ENCODE measurements at places on chromosomes 13 and 19. TPM values are rescaled to one million over a fixed set of nuclear protein-coding genes. Genes with fewer than 3 reads are reported as not detected.

The CGB5 gene
- total RNA-seq, result not detected

The ZNF577 gene
- 9.7 TPM for total RNA-seq

The ANKRD24 gene
- 0.22 TPM for total RNA-seq

The RFXAP gene
- total RNA-seq, result 4.2 TPM

The MTUS2 gene
- total RNA-seq, result 101 TPM

The IGLON5 gene
- not detected for total RNA-seq

The CCNA1 gene
- not detected for total RNA-seq

DNA sequence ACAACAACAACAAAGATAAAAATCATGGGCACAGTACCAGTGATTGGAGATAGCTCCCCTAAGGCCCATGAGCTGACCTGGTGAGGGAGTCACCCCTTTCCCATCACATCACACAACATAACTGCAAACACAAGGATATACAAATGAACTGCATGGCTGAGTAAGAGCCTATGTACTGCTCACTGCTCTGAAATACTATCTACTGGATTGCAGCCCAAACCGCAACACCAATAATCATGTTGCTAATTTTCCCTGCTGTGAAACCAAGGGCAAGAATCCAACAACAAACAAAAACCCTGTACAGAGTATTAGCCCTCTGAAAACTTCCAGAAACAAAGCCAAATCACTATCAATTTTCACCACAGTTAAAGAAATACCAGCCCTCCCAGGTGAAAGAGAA is 1893.2 kb downstream of the PCDH9 start:
- DNase-seq, result no peak

DNA sequence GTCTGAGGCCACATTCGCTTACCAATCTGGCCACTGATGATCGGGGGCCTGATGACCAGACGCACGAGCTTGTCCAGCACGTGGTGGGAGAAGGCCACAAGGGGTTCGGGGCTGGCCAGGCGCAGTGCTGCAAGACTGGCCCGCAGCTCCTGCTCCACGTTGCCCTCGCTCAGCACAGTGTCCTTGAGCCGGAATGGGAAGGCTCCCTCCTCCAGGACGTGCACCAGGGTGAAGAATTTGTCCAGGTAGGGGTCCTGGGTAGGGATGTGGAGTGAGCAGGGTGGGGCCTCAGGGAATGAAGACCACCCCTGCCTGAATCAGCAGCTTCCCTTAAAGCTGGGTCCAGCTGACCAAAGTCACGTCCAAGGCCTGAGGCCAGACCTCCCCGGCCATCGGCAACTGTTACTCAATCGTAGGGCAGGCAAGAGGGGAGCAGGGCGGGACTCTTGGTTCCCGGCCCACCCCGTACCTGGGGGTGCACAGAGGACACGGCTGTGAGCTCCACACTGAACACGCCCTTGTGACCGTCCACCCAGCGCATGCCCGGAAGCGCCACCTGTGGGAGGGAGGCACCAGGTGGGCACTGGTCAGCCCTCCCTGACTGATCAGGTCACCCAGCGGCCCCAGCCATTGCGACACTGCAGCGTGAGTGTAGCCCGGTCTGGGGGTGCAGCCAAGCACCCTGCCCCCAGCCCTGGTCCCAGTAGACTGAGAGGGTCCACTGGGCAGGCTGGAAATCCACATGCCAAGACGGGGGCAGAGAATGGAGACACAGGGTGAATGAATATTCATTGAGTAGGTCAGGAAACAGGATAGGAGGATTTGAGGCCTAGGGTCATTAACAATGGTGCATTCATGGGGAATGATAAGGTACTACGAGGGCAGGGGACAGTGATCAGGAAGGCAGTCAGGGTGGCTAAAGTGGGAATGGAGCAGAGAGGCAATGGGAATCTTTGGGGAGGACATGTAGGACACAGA is 2.8 kb upstream of the ANGPTL8 start:
- no peak for DNase-seq

DNA sequence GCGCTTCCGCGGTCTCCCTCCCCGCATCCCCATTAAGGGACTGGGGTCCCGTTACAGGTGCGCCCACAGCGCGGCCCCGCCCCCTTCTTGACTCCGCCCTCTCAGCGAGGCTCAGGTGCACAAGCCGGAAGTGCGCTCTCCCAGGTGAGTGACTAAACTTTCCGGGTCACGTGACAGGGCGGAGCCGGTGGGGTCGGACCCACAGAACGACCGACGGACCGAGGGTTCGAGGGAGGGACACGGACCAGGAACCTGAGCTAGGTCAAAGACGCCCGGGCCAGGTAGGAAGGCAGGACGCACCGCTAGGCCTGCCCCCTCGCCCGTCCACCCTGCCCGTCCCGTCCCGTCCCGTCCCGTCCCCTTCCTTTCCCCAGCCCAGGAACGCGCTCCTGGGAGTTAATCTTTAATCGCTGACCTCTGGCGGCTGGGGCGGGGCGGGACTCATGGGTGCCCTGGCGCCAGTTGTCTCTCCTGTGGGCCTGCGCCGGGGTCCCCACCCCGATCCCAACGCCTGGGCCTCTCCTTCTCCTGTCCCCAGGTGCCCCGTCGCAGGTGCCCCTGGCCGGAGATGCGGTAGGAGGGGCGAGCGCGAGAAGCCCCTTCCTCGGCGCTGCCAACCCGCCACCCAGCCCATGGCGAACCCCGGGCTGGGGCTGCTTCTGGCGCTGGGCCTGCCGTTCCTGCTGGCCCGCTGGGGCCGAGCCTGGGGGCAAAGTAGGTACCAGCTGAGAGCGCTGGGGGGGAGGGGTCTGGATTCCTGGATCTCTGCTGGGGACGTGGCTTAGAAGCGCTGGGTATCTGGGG is at the start of gene CRB3:
Gene CRB3, plus strand, starts transcription at position 202 of the 804 bp plus-strand sequence. Its CDS starts 431 bp downstream, at position 633.
- DNase-seq, result no peak

DNA sequence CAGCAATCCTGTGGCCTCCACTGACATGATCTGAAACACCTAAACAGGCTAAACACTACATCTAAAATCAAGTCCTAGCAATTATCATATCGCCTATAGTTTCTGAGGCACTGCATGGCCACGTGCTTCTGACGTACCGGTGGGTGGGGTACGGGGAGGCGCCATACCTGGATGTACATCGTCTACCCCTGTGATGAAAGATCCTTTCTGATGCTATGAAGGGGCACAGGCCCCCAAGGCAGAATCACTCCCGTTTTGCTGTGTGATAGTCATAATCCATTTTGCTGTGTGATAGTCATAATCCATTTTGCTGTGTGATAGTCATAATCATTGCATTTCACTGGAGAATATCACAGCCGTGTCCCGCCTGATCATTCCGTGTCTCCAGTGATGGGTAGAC is 118.7 kb upstream of the SOX1 start:
- DNase-seq, result no peak

DNA sequence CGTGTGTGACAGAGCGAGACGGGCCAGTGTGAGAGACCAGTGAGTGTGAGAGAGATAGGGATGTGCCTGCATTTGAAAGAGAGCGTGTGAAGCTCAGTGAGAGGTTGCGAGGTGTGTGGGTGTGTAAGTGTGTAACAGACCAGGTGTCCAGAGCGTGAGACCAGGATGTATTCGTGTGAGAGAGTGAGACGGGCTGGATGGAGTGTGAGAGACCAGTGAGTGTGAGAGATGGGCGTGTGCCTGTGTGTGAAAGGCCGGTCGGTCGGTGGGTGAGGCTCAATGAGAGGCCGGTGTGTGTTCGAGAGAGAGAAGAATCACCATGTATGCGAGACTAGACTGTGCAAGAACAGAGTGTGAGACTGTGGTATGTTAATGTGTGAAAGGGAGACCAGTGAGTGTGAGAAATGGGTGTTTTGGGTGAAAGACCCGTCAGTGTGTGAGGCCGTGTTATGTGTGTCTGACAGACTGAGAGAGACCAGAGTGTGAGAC is 679 bp downstream of the ZNF471 start:
- DNase-seq, result no peak

- no peak for DNase-seq
These were observed 44.0 kb downstream of the MIPEP start for GRCh38 chr13:23845105-23845725.

DNA sequence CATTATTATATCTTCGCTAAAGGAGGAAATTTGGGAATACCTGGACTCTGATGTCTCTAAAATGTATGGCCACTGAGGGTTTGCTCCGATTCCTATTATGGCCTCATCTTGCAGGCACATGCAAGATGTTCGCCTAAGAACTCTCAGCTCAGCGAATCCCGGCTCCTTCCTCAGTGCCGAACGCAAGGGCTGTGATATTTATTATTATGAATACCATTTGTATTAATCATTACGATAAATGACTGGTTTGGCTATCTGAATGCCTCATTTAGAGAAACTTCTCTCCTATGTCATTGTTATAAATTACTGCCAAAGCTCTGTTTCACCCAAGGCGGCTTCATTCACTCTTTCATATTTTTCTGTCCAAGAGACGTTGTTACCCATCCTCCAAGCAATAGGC is 369.7 kb upstream of the TSHZ3 start:
- no peak for DNase-seq

- DNase-seq, result no peak
These were observed 153.3 kb downstream of the TNFRSF19 start for GRCh38 chr13:23723471-23723870.

- no peak for DNase-seq
These were observed 117.5 kb downstream of the ATP8A2 start for GRCh38 chr13:25489238-25489637.

Measured in left ventricle myocardium inferior (tissue), 1 donor.